CD14-positive monocyte (primary cell): ENCODE measurements at places on chromosomes 5 and 9. TPM values are rescaled to one million over a fixed set of nuclear protein-coding genes. Genes with fewer than 3 reads are reported as not detected.

DNA sequence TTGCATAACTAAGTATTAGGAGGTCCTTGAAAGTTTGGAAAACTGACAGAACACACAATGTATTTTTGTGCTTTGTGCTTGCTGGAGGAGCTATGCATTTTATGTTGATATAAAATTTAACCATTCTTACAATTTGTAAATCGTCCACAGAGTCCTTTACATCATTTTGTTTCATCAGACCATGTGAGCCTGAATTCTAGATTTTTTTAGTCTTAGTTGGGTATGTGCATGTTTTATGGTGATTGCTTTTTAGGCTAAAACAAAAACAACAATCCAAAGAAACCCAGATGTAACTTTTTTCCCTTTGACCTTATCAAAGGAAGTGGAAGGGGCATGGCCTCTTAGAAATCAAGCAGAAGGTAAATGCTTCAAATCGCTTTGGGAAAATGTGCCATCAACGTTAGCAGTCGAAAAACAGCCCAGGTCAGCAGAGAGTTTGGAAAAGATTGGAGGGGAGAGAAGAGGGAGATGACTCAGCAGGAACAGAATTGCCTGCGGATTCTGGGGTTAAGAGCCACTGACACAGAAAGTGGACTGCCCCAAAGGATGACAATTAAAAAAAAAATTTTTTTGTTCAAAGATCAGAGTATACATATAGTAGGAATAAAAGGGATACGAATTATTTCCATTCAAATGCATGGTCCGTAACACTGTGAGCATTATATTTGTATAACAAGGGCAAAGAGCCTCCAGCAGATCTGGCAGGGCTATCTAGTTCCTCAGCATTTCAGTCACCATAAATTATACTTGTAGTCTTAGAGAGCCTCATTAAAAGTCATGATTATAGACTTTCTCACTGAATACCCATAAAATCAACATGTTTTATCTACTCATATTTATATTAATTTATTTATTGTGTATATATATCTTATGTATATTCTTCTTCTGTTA lies 253.5 kb upstream of the HAPLN1 start:
- H3K36me3 ChIP-seq: no peaks in the 10 kb centered on the region
- H3K4me3 ChIP-seq: no peak overlapping the region
- H3K4me1 ChIP-seq: no peaks in the 10 kb centered on the region
- no peak for DNase-seq
- H3K27me3 ChIP-seq: no peaks in the 10 kb centered on the region

DNA sequence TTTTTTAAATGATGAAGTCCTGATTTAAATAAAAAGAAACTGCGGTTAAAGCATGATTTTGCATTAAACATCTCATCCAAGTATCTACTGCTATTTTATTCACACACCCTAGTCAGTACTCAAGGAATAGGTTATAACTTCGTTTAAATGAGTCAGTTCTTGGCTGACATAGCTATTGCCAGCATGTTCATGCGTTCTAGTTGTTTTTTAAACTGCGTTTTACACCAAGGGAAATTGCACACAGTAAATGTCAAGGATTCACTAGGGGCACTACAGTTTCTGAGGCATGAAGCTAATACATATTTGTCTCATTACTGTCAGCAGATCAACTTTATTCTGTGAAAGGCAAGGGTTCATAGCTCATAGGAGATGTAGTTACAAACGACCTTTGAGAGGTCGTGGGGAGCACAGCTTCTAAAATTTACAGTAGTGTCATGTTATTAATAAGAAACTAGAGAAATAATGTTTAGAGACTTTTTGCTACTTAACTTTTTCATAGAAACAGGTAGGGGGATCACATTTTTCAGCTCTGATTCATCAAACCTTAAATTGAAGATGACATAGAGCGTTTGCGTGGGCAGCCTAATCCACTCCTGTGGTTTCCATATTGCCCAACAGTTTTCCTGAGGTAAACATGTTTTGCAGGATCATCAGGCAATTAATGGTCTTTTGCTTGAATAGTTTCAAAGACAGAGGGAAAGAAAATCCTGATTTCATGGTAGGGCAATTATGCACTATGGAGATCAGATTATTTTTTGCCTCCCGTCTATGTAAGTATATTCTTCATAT lies 2222.7 kb upstream of the WWC1 start:
- no peak for DNase-seq
- no peak overlapping the region for H3K4me3 ChIP-seq
- H3K27me3 ChIP-seq: no peaks in the 10 kb centered on the region
- H3K27ac ChIP-seq: no peak overlapping the region

DNA sequence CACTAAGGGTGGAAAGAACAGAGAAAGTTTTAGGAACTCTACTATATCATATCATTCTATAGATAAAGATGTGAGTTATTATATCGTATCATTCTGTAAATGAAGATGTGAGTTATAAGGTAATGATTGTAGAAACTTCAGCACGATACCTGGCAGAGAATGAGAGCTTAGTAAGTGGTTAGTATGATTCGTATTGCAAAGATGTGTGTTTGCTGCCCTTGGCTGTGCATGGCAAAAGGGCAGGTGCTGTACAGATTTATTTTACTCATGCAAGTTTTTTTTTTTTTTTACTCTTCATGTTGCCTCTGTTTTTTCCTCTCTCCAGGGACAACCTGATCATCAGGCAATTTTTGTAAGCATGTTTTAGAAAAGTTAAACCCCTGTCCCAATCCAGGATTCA lies 83.3 kb downstream of the EGFLAM start:
- no peaks in the 10 kb centered on the region for H3K27me3 ChIP-seq
- no peak for DNase-seq
- no peak overlapping the region for H3K4me3 ChIP-seq
- no peaks in the 10 kb centered on the region for H3K36me3 ChIP-seq
- H3K27ac ChIP-seq: no peak overlapping the region
- H3K4me1 ChIP-seq: no peaks in the 10 kb centered on the region

- H3K27me3 ChIP-seq: no peaks in the 10 kb centered on the region
- H3K4me1 ChIP-seq: peaks cover 85% of the 10 kb centered on the region
- peaks cover 21% of the 10 kb centered on the region for H3K36me3 ChIP-seq
These were observed 5.7 kb downstream of the FYB1 start for GRCh38 chr5:39213447-39214207.

GRCh38 chr9:16950051-16950450 lies 79.6 kb upstream of the BNC2 start:
- H3K27me3 ChIP-seq: no peaks in the 10 kb centered on the region
- no peak for DNase-seq
- H3K36me3 ChIP-seq: no peaks in the 10 kb centered on the region
- no peaks in the 10 kb centered on the region for H3K4me1 ChIP-seq
- no peak overlapping the region for H3K27ac ChIP-seq

- H3K27ac ChIP-seq: no peak overlapping the region
- H3K4me1 ChIP-seq: no peaks in the 10 kb centered on the region
- H3K36me3 ChIP-seq: no peaks in the 10 kb centered on the region
- H3K4me3 ChIP-seq: no peak overlapping the region
- H3K27me3 ChIP-seq: no peaks in the 10 kb centered on the region
These were observed 1255.2 kb downstream of the EFNA5 start for GRCh38 chr5:106415541-106415940.

DNA sequence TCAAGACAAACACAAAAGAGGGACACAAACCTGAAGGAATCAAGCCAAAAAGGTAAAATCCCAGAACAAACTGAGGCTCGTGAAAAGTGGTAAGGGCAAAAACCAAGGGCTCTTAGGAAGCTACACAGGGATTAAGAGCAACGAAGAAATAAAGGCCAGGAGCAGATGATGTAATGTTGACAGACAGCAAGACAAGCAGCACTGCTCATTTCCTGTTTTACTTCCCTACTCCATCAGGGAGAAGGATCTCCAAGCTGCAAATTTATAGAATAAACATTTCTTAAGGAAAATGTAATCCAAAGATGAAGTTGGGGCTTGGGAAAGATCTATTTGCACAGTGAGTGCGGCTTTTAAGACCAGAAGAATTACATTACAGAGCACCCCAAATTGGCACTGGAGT lies 182.3 kb upstream of the MAP1B start:
- H3K4me1 ChIP-seq: no peaks in the 10 kb centered on the region
- H3K27me3 ChIP-seq: no peaks in the 10 kb centered on the region
- H3K4me3 ChIP-seq: no peak overlapping the region
- H3K27ac ChIP-seq: no peak overlapping the region
- H3K36me3 ChIP-seq: no peaks in the 10 kb centered on the region
- DNase-seq: no peak

DNA sequence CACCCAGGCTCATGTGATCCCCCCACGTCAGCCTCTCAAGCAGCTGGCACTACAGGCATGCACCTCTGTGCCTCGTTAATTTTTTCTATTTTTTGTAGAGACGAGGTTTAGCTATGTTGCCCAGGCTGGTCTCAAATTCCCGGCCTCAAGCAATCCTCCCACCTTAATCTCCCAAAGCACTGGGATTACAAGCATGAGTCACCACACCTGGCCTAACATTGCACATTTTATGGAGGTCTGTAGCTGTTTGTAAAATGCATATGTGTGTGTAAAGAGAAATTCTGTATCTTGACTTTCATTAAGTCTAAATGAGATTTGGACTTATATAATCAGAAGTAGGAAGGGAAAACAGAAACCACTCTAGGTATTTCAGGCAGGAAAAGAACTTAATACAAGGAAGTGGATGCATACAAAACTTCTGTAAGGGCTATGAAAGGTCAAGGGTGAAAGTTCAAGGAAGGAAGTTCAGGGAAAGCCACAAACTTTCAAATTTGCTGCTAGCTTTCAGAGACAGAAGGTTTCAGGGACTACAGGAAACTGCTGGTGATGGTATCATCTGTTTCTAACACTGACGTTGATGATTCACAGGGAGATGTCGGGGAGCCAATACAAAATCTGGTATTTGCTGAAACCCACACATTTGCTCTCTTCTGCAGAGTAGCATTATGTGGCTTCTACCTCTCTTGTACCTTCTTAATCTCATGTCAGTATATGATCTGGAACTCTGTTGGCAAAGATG lies 209.4 kb downstream of the PIK3R1 start:
- peaks cover 14% of the 10 kb centered on the region for H3K4me1 ChIP-seq
- H3K36me3 ChIP-seq: no peaks in the 10 kb centered on the region
- no peaks in the 10 kb centered on the region for H3K27me3 ChIP-seq
- no peak overlapping the region for H3K4me3 ChIP-seq
- peak overlapping the region; percentile 2 for H3K27ac ChIP-seq

DNA sequence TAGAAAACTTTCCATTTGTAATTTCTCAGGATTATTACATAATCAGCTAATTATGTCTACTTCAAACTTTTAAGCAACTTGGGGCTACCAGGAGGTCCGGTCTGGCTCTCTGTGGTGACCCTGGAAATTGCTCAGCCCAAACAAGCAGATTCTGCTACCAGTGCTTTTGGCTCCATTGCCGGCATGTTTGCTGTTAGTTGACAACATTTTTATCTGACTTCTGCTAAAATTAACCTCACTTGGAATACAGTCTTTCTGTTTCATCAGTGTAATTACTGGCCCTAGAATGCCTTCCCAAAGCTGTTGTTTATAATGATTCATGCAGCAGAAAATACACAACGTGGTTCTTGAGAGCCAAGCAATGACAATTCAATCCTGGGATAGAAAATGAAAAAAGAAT lies 38.5 kb upstream of the FAM81B start:
- H3K27me3 ChIP-seq: no peaks in the 10 kb centered on the region
- no peak overlapping the region for H3K4me3 ChIP-seq
- no peaks in the 10 kb centered on the region for H3K36me3 ChIP-seq
- no peak overlapping the region for H3K27ac ChIP-seq
- DNase-seq: no peak
- H3K4me1 ChIP-seq: no peaks in the 10 kb centered on the region

DNA sequence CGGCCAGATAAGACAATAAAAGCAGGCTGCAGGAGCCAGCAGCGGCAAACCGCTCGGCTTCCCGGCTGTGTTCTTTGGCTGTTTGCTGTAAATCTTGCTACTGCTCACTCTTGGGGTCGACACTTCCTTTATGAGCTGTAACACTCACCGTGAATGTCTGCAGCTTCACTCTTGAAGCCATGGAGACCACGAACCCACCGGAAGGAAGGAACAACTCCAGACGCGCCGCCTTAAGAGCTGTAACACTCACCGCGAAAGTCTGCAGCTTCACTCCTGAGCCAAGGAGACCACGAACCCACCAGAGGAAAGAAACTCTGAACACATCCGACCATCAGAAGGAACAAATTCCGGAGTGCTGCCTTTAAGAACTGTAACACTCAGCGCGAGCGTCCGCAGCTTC lies 451.7 kb downstream of the AGTPBP1 start:
- no peak for DNase-seq
- no peak overlapping the region for H3K27ac ChIP-seq
- H3K4me1 ChIP-seq: no peaks in the 10 kb centered on the region
- no peak overlapping the region for H3K4me3 ChIP-seq
- H3K36me3 ChIP-seq: no peaks in the 10 kb centered on the region

- H3K4me3 ChIP-seq: no peak overlapping the region
- no peaks in the 10 kb centered on the region for H3K4me1 ChIP-seq
- no peak overlapping the region for H3K27ac ChIP-seq
- DNase-seq: no peak
- no peaks in the 10 kb centered on the region for H3K27me3 ChIP-seq
These were observed 311.3 kb upstream of the GRIN3A start for GRCh38 chr9:102049586-102050246.

- DNase-seq: no peak
- H3K27ac ChIP-seq: no peak within 1 kb of the TSS
- no peaks in the 10 kb centered on the region for H3K36me3 ChIP-seq
These were observed at the start of gene SLC28A3 for GRCh38 chr9:84340535-84340934. Gene SLC28A3, minus strand, starts transcription at chr9:84340758. Its CDS starts 125 bp downstream, at chr9:84340633.

- DNase-seq: no peak
- H3K4me1 ChIP-seq: peaks cover 17% of the 10 kb centered on the region
- no peak overlapping the region for H3K4me3 ChIP-seq
- H3K27ac ChIP-seq: no peak overlapping the region
- no peaks in the 10 kb centered on the region for H3K27me3 ChIP-seq
- no peaks in the 10 kb centered on the region for H3K36me3 ChIP-seq
These were observed 36.1 kb upstream of the CCNG1 start for GRCh38 chr5:163401271-163401670.

DNA sequence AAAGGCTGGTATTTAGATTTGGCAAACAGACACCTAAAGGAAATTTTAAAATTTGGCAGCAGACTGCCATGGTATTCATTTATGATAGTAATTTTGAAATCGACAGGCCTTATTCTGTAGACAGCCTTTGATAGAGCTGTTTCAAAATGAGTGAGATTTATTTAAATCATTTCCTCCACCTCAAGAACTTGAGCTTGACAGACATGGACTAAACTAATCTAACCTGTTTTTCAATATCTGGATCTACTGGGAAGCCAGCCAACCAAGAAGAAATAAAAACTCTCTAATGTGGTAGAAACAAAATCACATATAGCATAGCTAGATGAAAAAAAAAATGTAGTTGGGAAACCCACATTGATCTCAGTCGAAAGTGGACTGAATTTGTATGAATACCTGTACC lies 56.9 kb upstream of the RASA1 start:
- DNase-seq: no peak
- no peak overlapping the region for H3K4me3 ChIP-seq
- H3K36me3 ChIP-seq: no peaks in the 10 kb centered on the region
- H3K27ac ChIP-seq: no peak overlapping the region
- H3K27me3 ChIP-seq: no peaks in the 10 kb centered on the region
- H3K4me1 ChIP-seq: no peaks in the 10 kb centered on the region

EHMT1 gene
- polyA plus RNA-seq: 46.5 and 62.6 TPM in 2 replicates

AMBP gene
- not detected for polyA plus RNA-seq

NMUR2 gene
- not detected for polyA plus RNA-seq

MLANA gene
- not detected for polyA plus RNA-seq

IFNK gene
- polyA plus RNA-seq: not detected

EGR1 gene
- polyA plus RNA-seq: 105 TPM
